NCI-H1694 (cell line): ENCODE measurements at places on chromosomes 6 and 20.
A peak's percentile ranks its signal among the peaks of the same experiment; 100 is the strongest.

DNA sequence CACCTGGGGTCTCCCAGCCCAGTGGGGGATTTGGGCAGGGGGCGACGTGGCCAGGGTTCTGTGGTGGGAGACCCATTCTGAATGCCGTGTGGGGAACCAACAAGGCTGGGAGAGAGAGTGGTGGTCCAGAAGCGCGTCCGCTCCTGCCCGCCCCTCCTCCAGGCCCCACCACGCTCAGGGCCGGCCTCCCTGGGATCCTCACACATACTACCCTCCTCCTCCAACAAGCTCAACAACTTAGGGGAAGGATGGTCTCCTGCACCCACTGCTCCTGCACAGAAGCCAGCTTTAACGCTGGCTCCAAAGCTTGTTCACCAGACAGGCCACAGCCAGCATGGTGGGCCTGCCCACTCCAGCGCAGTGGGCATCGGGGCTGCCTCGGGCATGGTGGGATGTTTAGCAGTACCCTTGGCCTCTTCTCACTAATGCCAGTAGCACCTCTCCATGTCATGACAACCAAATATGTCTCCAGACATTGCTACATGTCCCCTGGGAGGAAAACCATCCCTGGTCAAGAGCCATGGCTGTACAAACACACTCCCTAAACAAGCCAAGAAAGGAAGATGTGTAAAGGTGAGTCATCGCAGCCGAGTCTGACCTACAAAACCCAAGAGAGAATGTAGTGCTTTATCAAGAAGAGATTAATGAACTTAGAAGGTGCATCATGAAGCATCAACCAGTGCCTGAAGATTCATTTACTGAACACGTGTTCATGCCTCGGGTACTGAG is 75.7 kb downstream of the BMP7 start:
- no peak for DNase-seq

DNA sequence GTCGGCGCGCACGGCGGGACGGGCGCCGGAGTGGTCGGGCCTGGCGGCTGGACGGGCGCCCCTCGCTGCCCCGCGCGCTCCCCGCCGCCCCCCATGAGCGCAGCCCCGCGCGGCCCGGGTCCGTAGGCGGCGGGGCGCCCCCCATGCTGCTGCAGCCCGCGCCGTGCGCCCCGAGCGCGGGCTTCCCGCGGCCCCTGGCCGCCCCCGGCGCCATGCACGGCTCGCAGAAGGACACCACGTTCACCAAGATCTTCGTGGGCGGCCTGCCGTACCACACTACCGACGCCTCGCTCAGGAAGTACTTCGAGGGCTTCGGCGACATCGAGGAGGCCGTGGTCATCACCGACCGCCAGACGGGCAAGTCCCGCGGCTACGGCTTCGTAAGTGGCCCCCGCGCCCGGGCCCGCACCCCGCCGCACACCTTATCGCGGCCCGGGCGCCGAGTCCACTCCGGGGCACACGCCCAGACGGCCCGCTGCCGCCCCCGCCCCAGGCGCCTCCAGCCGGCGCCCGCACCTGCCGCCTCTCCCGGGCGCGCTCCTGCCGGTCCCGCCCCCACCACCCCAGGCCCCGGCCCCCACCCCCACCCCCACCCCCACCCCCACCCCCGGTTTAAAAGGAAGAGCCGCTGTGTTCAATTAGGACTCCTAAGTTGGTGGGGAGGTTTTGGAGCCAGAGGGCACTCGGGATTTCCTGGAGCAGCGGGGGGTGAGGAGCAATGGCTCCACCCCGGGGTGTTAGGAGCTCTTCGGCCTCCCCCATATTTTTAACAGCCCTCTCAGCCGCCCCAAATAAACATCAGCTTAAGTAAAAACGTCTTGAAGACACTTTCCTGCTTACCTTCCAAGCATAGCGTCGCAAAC is 474 bp downstream of the RBM38 start:
- no peak for DNase-seq

DNA sequence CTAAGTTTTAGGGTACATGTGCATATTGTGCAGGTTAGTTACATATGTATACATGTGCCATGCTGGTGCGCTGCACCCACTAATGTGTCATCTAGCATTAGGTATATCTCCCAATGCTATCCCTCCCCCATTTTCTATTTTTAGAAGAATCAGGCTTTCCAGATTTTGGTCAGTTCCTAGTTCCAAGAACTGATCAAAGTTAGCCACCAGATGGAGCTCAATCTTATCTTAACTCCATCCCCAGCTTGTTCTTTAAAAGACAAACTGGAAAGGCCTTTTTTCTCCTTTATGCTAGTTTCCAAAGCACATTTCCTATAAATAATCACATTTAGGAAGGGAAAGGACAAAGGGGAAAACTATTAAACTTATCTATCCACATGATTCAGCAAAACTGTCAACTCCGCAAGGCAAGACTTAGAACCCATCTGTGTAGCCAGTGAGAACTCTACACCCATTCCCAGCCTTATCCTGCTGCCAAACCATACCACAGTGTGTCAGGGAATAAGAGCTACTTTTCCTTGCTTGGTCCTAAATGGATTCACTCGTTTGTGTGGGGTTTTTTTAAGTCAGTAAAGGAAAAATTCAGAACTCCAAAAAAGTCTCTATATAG is 22.8 kb upstream of the KHDC1 start:
- DNase-seq, result peak; percentile 31

DNA sequence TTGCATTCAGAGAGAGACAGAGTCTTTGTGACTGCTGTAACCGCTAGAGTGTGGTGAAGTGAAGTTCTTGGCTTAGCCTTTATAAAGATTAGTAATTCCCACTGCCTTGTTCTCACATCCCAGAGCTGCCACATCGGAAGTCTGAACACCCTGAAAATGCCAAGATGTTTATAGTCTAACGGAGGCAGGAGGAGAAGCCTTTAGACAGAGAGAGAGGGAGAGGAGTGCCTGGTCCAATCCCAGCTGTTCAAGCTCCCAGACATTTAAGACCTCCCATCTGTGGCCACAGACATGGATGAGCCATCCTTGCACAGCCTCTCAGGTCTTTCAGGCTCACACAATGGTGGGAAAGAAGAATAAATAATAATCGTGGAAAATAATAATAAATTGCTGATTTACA is 1422.8 kb upstream of the EYS start:
- no peak for DNase-seq

DNA sequence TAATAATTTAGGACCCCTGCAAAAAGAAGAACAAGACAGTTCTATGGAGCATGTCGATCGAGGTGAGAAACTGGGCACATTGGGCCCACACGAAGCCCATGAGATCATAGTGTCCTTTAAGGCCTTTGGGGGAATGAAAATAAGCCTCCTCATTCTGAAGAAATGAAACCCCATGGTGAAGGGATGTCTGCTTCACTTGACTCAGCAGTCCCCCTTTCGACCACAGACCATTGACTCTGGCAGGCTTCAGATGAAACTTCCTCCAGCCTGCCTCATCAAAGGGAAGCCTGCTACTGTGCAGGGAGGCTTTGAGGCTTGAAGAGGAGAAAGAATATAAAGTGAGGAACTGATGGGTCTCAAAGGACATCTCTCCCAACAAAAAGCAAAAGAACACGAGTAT is 144.2 kb upstream of the FBXL4 start:
- no peak for DNase-seq

- DNase-seq, result no peak
Measured at GRCh38 chr6:75145976-75146375, 59.9 kb downstream of the COL12A1 start.

DNA sequence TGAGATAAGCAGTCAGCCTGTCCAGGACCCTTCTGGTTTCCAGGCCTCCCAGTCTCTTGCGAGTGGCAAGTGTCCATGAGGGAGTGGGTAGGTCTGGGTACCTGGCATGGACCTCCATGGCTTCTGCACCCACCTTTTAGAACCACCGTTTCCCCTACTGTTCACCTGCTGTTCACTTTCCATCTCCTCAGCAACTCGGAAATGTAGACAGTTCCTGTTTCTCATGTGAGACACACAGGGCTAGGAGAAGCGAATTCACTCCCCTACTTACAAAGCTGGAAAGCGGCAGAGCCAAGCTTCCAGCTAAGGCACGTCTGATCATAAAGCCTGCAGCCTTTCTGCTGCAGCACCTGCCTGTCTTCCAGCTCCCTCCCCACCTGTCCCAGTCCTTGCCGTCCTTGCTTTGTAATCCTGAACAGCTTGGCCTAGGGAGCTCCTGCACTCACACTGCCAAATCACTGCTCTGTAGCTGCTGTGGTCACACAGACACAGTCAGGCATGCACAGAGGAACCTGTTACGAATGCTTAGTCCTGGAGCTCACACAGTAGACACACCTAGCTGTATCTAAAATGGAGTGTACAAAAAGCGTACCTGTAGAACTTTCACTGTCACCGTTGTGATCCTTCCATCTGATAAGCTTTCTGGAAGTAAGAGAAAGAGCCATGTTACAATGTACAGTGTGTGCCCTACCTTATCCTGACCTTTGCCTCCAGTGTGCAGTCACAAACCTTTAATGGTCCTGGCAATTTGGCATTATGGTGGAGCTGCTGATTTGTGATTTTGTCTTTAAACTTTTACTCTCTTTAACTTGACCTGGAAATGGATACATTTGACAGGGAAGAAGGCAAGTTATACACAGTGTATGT is 294.1 kb downstream of the NRN1 start:
- no peak for DNase-seq

GRCh38 chr20:51584116-51584515 is 41.6 kb upstream of the NFATC2 start:
- no peak for DNase-seq

GRCh38 chr6:54878718-54879117 is 32.1 kb downstream of the FAM83B start:
- DNase-seq, result no peak

DNA sequence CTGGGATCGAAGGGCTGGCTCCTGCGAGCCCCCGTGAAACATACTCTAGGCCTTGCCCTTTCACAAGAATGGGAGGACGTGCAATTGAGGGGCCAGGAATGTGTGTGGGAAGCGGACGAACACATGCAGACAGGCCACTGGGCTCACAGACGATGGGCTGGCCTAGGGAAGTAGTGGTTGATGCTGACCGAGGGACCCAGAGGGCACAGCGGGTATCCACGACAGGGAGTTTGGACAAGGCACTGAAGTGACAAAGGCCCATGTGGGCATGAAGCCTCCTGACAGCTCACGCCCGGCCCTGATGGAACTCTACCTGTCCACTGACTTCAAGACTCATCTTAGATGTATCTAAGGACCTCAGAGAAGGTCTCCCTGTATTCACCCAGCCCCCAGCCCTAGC is 52.2 kb downstream of the MYH7B start:
- DNase-seq, result no peak

GRCh38 chr6:107536180-107536961 is 46.5 kb downstream of the SOBP start:
- DNase-seq, result no peak

DNA sequence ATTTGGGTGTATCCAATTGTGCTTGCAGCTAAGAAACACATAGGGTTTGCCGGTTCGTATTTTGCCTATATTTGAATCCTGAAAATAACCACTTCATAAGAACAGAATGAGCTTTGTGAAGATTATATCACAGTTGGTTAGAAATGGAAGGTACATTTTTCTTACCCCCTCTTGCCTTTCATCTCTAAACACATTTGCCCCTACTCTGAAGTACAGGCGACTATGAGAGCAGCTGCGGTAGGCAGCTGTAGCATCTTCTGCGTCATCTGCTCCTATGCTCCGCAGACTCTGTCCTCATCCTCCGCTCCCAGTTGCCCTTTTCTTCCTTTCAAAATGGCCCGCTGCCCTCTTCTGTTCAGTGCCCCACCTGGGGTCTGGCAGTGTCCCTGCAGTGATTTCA is 47.6 kb upstream of the REV3L start:
- DNase-seq, result no peak

- DNase-seq, result no peak
Measured at GRCh38 chr20:33862709-33863403, 51.7 kb downstream of the CHMP4B start.

GRCh38 chr6:28896505-28897368 is 27.0 kb downstream of the TRIM27 start:
- DNase-seq, result peak; percentile 26

- DNase-seq, result no peak
Measured at GRCh38 chr6:131929264-131929663, 21.9 kb downstream of the CCN2 start.

DNA sequence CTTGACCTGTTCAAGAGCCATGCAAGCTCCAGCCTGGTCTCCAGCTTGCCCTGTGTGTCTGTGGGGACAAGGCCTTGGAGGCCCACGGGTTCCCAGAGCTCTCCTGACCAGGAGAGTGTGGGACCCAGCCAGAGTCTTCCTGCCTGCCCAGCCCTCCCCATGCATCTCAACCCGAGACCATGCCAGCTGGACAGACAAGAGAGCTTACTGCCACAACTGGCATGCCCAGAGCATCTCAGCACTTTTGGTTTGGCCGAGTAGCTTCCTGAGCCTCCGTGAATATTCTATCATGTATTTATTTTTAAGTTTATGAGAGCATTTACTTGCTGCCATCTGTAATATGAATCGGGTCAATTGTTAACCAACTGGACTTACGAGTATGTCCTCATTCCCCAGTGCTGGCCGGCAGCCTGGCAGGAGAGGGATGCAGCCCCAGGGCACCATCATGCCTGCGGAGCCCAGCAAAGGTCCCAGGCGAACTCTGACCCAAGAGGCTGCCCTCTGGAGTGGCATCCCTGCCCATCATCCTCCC is 14.9 kb downstream of the IP6K3 start:
- DNase-seq, result no peak

DNA sequence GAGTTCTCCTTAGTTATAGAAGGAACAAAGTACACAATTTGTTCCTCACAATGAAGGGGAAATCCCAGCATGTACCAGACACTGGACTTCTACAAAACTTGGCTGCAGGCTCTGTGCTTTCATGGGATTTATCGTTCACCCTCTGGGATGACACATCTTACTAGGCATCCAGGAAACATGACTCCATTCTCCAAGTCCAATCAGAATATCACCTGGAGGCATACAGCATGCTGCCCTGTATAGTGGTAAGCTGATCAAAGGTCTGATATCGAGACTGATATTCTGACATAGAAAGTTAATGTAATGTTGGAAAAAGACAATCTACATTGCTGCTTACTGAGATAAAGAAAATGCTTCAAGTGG is 6.7 kb downstream of the RWDD2A start:
- DNase-seq, result no peak

DNA sequence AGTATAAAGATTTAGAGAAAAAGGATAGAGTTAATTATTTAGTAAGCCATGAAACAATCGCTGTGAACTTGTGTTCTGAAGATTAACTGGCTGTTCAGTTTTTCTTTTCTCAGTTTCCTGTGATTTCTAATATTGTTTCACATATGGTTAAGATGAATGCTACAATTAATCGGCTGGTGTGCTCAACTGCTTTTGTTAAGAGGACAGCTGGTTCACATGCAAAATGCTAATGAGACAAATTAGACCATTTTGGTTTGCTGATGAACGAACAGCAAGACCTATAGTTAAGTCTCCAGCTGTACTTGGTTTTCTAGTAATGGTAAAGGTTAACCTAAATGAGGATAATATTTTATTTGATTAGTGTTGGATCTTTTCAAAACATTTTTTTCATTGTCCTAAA is 10.8 kb upstream of the NHSL1 start:
- DNase-seq, result no peak

GRCh38 chr6:166640342-166641043 is 13.4 kb upstream of the RPS6KA2 start:
- DNase-seq, result no peak

GRCh38 chr20:14759979-14760378 is 422.6 kb upstream of the FLRT3 start:
- DNase-seq, result no peak

GRCh38 chr20:1392443-1392692 is 486 bp downstream of the FKBP1A start:
- DNase-seq, result no peak

GRCh38 chr20:10250902-10251301 is 32.3 kb downstream of the SNAP25 start:
- DNase-seq, result no peak
